ENCODE measurements at places on chromosomes 4 and X.

DNA sequence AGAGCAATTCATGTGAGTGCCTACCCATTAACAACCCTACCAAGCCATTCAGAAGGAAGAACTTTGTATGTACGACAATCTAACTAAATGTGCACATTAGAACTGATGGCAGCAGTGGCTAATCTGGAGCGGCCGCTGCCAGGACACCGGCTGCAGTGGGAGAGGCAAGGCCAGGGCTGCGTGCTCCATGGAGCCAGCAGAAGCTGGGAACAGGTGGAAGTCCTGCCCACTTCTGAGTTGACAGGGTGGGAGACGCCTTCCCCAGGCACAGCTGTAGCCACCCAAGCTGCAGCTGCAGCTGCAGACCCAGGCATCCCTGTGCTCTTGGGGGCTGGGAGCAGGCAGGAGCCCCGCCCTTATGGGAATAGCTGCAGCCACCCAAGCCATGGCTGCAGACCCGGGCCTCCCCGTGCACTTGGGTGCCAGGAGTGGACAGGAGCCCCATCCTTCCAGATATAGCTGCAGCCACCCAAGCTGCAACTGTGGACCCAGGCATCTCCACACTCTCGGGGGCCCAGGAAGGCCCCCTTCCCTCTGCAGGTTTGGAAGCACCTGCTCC is 79.1 kb upstream of the DDX60 start:
- no peak for ATAC-seq

GRCh38 chr4:23455456-23456158 is 434.2 kb downstream of the PPARGC1A start:
- no peak for ATAC-seq

DNA sequence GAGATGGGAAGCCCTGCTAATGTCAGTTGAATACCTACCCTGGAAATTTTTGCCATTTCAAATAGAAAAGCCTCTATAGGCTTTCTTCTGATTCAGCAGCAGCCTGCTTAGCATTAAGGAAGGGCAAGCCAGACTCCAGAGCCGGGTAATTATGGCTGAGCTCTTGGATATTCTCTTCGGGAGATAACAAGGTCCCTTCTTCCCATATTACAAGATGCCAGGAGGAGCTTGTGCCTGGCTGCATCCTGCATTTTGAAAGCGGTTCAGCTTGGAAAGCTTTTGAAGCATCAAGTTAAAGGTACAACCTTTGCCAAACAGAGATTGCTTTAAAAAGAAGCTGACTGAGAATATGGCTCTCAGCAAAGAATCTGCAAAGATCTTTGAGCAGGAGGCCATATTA is 399.6 kb upstream of the RPS6KA3 start:
- no peak for ATAC-seq

DNA sequence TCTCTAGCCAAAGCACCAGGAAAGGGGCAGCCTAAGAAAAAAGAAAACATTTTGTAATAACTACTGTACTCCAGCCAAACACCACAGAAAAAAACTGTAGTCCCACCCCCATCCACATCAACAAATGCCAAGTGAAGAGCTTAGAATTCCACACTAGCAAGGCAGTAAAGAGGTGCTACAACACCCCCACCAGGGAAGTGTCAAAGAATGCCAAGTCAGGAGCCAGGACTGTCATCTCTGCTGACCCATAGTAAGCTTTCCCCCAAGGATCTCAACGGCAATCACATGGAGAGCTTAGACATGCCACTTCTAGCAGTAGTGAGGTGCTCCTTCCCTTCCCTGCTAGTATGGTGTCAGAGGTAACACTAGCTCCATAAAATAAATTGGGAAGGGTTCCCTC is 34.4 kb upstream of the CCDC160 start:
- no peak for ATAC-seq
